ENCODE measurements at places on chromosomes 12 and 14. TPM values are rescaled to one million over a fixed set of nuclear protein-coding genes. Genes with fewer than 3 reads are reported as not detected.

The FAM234B gene
- polyA plus RNA-seq, result 9.4 TPM

The SART3 gene
- 36.2 TPM for polyA plus RNA-seq

The APOF gene
- not detected for polyA plus RNA-seq

The MMP19 gene
- 23.3 TPM for polyA plus RNA-seq

The C3AR1 gene
- 3.5 TPM for polyA plus RNA-seq

The RNF10 gene
- polyA plus RNA-seq, result 184 TPM

The NUAK1 gene
- 9.3 TPM for polyA plus RNA-seq

The RFX4 gene
- not detected for polyA plus RNA-seq

The TEAD4 gene
- 6.7 TPM for polyA plus RNA-seq

The INHBE gene
- polyA plus RNA-seq, result not detected

The WNT1 gene
- polyA plus RNA-seq, result not detected

The CCDC177 gene
- polyA plus RNA-seq, result not detected

The RAD51AP1 gene
- polyA plus RNA-seq, result 1.7 TPM

The APOLD1 gene
- 7.3 TPM for polyA plus RNA-seq

The TMCC3 gene
- polyA plus RNA-seq, result 7.4 TPM

The SPTB gene
- polyA plus RNA-seq, result 0.84 TPM

The LBHD2 gene
- not detected for polyA plus RNA-seq

The ZFC3H1 gene
- 28.9 TPM for polyA plus RNA-seq

The CCDC38 gene
- not detected for polyA plus RNA-seq

The MMP17 gene
- polyA plus RNA-seq, result 0.78 TPM

The SSTR1 gene
- polyA plus RNA-seq, result 1.4 TPM

The EGLN3 gene
- 4.3 TPM for polyA plus RNA-seq

The METTL1 gene
- 10.6 TPM for polyA plus RNA-seq

Data from ovary (tissue), 10 donors.